ENCODE measurements at places on chromosomes 12 and 14. TPM values are rescaled to one million over a fixed set of nuclear protein-coding genes. Genes with fewer than 3 reads are reported as not detected.

Gene SIRT4
- total RNA-seq: 2.7 TPM

Gene ST8SIA1
- total RNA-seq: 1.7 TPM

Gene LRP1-AS
- total RNA-seq: not detected

Gene BIN2
- 0.19 TPM for total RNA-seq

Gene PRPH
- 7.3 TPM for total RNA-seq

Gene SLC22A17
- total RNA-seq: 16.8 TPM

Gene AQP6
- 0.22 TPM for total RNA-seq

Gene GPR65
- not detected for total RNA-seq

Gene EPYC
- total RNA-seq: 0.53 TPM

Gene RNU6-7
- not detected for total RNA-seq

Gene KRT77
- 0.27 TPM for total RNA-seq

Gene CIT
- 50.9 TPM for total RNA-seq

Gene C1S
- 2.7 TPM for total RNA-seq

Gene GPR162
- 17.8 TPM for total RNA-seq

Gene GPR132
- 0.24 TPM for total RNA-seq

Measured in type B pancreatic cell (in vitro differentiated cells).